ENCODE measurements at places on chromosomes 7 and 10. TPM values are rescaled to one million over a fixed set of nuclear protein-coding genes. Genes with fewer than 3 reads are reported as not detected.

The CALN1 gene
- not detected for total RNA-seq

The RAMP3 gene
- total RNA-seq: 0.24 TPM

The TEX47 gene
- total RNA-seq: not detected

The OR2A7 gene
- total RNA-seq: 1.3 TPM

The ZP3 gene
- 2.3 TPM for total RNA-seq

The ZEB1 gene
- 153 TPM for total RNA-seq
